ENCODE measurements at places on chromosomes 3 and 15. TPM values are rescaled to one million over a fixed set of nuclear protein-coding genes. Genes with fewer than 3 reads are reported as not detected.

Gene GPR176
- total RNA-seq = 20.6 TPM

Gene RPP25
- 7.2 TPM for total RNA-seq

Gene SERINC4
- not detected for total RNA-seq

Gene MEX3B
- 29.5 TPM for total RNA-seq

Gene SCG5
- 69.4 TPM for total RNA-seq

DNA sequence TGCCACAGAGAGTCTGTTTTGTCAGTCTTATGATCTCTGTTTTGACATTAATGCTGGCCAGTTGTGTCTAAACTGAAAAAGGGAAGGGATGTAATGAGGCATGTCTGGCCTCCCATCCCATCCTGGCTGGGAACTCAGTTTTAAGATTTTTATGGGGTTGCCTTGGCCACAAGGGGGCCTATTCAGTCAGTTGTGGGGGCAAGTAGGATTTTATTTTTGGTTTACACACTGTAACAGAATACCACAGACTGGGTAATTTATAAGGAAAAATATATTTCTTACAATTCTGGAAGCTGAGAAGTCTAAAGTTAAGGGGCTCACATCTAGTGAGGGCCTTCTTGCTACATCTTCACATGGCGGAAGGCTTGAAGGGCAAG is 129.8 kb downstream of the TMEM108 start:
- peaks cover 26% of the 10 kb centered on the region for H3K4me1 ChIP-seq
- no peaks in the 10 kb centered on the region for H3K36me3 ChIP-seq
- H3K4me3 ChIP-seq = no peak overlapping the region
- DNase-seq = no peak

GRCh38 chr15:43390723-43391122 is 19.8 kb downstream of the TUBGCP4 start:
- H3K4me1 ChIP-seq = no peaks in the 10 kb centered on the region
- H3K36me3 ChIP-seq = no peaks in the 10 kb centered on the region
- no peak overlapping the region for H3K4me3 ChIP-seq
- no peak overlapping the region for H3K27ac ChIP-seq
- DNase-seq = no peak

DNA sequence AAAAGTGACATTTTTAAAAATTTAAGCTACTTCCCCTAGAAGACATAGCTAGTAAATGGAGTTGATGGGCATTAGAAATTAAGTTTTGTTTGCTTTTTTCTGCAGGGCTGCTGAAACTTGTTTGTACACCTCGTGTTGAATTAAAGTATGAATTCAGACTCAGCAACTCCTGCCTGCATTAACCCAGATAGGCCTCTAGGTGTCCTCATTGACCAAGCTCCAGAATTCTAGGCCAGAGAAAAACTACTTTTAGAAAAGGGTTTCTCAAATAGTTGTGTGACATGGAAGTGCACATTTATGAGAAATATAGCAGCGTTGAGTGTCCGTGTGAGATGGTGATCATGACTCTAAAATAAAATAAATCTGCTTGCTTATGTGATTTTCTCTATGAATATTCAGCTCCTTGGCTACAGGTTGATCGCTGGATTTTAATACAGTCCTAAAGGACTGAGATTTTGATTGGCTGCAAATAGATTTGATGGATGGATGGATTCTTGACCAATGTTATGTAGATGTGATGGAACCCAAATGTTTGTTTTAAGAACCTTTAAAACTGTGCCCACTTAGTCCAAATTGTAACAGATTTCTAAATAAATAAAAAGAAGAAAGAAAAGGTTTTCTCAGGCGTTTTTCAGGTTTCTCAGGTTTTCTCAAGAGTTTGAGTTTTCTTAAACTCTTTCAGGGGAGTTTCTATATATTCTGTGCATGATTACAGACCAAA is 39.4 kb upstream of the LMOD3 start:
- H3K4me3 ChIP-seq = no peak overlapping the region
- no peaks in the 10 kb centered on the region for H3K4me1 ChIP-seq
- H3K27me3 ChIP-seq = no peaks in the 10 kb centered on the region
- H3K36me3 ChIP-seq = no peaks in the 10 kb centered on the region
- no peak overlapping the region for H3K27ac ChIP-seq
- peak; percentile 54 for DNase-seq

DNA sequence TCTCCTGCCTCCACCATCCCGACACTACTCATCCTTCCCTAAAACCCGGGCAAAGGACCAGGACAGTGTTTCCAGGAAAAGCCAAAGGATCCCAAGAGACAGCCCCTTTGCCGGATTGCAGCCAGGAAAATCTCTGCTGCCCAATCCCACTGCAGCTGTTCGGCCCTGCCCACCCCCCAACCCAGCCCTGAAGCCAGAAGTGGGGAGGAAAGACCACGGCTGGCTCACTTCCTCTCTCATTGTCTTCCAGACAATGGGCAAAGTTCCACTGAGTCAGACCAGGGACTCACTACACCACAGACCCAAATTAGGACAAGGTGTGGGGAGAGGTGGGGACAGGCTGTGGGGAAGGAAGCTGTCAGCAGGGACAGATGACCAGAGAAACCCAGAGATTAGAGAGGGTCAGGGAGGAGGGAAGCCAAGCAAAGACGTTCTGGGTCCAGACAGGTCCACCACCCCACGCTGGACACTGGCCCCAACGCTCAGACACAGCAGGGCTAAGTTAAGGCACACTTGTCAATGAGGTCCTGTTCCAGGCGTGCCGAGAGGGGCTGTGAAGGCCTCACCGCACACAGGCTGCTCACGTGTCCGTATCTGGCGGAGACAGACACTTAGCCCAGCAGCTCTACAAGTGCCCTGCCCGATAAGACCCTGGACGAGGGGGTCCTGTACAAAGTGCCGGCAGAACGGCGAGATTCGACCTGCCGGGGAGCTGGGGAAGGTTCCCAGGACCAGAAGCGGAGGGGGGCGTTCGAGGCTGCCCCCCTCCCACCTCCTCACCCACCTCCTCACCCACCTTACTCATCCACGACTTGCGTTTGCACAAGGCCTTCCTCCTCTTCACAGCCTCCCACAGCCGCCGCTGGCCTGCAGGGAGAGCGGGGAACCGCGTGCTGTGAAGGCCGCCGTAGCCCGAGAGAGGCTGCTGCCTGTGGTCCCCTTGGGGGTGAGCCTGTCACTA is 21.9 kb downstream of the TNK2 start:
- no peak overlapping the region for H3K4me3 ChIP-seq
- H3K4me1 ChIP-seq = peaks cover 30% of the 10 kb centered on the region
- peak overlapping the region; percentile 8 for H3K27ac ChIP-seq
- H3K36me3 ChIP-seq = no peaks in the 10 kb centered on the region
- DNase-seq = no peak
- no peaks in the 10 kb centered on the region for H3K27me3 ChIP-seq

GRCh38 chr15:94070356-94071295 is 160.7 kb upstream of the MCTP2 start:
- H3K36me3 ChIP-seq = no peaks in the 10 kb centered on the region
- H3K27me3 ChIP-seq = no peaks in the 10 kb centered on the region
- peak; percentile 13 for DNase-seq

- no peaks in the 10 kb centered on the region for H3K36me3 ChIP-seq
- no peaks in the 10 kb centered on the region for H3K27me3 ChIP-seq
- DNase-seq = no peak
- H3K4me3 ChIP-seq = no peak overlapping the region
- no peak overlapping the region for H3K27ac ChIP-seq
- no peaks in the 10 kb centered on the region for H3K4me1 ChIP-seq
Measured at GRCh38 chr3:146540236-146540635, 4.2 kb downstream of the PLSCR1 start.

DNA sequence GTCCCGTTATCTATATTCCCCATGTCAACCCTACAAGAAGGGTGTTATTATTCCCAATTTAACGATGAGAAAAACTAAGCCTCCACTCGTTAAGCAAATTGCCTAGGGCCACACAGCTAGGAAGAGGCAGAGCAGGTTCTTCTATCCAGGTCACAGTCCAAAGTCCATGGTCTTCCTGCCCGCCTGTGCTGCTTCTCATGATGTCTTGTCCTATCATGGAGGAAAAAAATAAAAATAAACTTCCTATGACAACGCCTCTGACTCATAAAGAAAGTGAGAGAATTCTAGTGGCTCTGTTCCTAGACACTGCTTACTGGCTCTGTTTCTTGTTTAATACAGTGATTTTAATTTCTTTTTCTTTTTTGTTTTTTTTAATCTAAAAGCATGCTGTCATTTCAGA is 9.7 kb downstream of the COL8A1 start:
- H3K27ac ChIP-seq = no peak overlapping the region
- peaks cover 8% of the 10 kb centered on the region for H3K4me1 ChIP-seq
- no peaks in the 10 kb centered on the region for H3K27me3 ChIP-seq
- H3K4me3 ChIP-seq = no peak overlapping the region
- DNase-seq = no peak

DNA sequence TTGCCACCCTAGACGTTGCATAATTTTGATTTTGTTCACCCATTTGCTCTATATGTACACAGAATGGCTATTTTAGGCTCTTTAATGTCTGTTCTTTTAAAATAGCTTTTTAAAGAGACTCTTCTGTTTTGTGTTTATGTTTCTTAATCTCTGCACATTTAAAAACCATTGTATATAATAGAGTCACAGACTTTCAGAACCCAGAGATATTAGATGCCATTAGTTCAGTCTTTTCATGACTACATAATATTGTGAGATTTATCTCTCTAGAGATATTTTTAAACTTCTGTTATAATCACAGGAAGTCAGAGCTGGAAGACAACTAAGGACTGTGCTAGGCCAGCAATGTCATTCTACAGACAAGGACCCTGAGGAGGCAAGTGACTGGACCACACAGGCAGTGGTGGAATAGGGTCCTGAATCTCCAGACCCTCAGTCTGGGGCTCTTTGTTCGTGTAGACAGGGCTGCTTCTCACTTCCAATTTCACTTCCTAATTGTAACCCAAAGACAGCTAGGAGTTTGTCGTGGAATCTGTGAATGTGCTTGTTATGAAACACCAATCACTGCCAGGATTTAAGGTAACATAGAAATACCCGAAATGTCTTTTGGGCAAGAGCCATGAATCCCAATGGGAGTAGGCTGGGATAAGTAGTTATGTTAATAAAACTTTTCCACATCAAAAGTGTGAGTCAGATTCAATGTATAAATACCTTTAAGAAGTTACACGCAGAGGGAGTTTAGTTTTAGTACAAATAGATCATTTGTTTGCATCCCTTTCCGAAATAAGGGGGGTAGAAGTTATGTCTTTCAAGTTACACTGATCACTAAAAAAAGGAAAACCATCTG is 165.2 kb upstream of the ROPN1 start:
- DNase-seq = no peak
- no peaks in the 10 kb centered on the region for H3K36me3 ChIP-seq
- H3K4me1 ChIP-seq = peaks cover 8% of the 10 kb centered on the region
- H3K27me3 ChIP-seq = no peaks in the 10 kb centered on the region
- no peak overlapping the region for H3K4me3 ChIP-seq

GRCh38 chr3:172127141-172127540 is 87.8 kb downstream of the FNDC3B start:
- H3K27ac ChIP-seq = no peak overlapping the region
- peaks cover 11% of the 10 kb centered on the region for H3K4me1 ChIP-seq
- no peak for DNase-seq

- no peaks in the 10 kb centered on the region for H3K27me3 ChIP-seq
- no peak for DNase-seq
- H3K4me3 ChIP-seq = no peak overlapping the region
Measured at GRCh38 chr15:49852756-49853155, 231.9 kb downstream of the DTWD1 start.

DNA sequence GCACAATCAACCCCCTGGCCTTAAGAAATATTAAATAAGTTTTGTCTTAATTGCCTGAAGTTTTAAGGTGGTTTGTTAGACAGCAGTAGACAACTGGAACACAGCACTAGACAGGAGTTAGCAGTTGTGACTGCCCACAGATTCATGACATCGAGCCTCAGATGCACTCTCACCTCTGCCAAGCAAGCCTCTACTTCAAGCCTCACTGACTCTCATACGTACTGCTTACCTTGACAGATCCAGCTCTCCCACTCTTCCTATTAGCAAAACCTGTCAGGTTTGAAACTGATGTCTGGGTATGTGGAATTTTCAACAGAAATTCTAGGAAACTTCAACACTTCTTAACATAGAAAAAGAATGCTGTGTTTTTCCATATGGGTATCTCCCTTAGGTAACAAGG is 382.9 kb upstream of the DPH6 start:
- DNase-seq = no peak
- H3K4me3 ChIP-seq = no peak overlapping the region
- no peak overlapping the region for H3K27ac ChIP-seq
- H3K4me1 ChIP-seq = no peaks in the 10 kb centered on the region

- H3K4me1 ChIP-seq = peaks cover 50% of the 10 kb centered on the region
- peak overlapping the region; percentile 53 for H3K27ac ChIP-seq
- H3K27me3 ChIP-seq = no peaks in the 10 kb centered on the region
- no peak overlapping the region for H3K4me3 ChIP-seq
Measured at GRCh38 chr3:72601060-72601459, 247.2 kb downstream of the SHQ1 start.

GRCh38 chr3:152236716-152237115 is 32.0 kb upstream of the MBNL1 start:
- H3K27me3 ChIP-seq = no peaks in the 10 kb centered on the region
- no peaks in the 10 kb centered on the region for H3K36me3 ChIP-seq
- no peak overlapping the region for H3K27ac ChIP-seq
- no peak overlapping the region for H3K4me3 ChIP-seq

- H3K36me3 ChIP-seq = no peaks in the 10 kb centered on the region
- H3K4me1 ChIP-seq = peaks cover 36% of the 10 kb centered on the region
- DNase-seq = peak; percentile 93
- H3K27ac ChIP-seq = peak overlapping the region; percentile 26
Measured at GRCh38 chr3:194058189-194058571, 77.8 kb upstream of the HES1 start.

- no peaks in the 10 kb centered on the region for H3K4me1 ChIP-seq
- H3K27ac ChIP-seq = no peak overlapping the region
- no peak overlapping the region for H3K4me3 ChIP-seq
- no peaks in the 10 kb centered on the region for H3K36me3 ChIP-seq
- DNase-seq = no peak
- no peaks in the 10 kb centered on the region for H3K27me3 ChIP-seq
Measured at GRCh38 chr3:172643506-172644179, 67.2 kb downstream of the NCEH1 start.

DNA sequence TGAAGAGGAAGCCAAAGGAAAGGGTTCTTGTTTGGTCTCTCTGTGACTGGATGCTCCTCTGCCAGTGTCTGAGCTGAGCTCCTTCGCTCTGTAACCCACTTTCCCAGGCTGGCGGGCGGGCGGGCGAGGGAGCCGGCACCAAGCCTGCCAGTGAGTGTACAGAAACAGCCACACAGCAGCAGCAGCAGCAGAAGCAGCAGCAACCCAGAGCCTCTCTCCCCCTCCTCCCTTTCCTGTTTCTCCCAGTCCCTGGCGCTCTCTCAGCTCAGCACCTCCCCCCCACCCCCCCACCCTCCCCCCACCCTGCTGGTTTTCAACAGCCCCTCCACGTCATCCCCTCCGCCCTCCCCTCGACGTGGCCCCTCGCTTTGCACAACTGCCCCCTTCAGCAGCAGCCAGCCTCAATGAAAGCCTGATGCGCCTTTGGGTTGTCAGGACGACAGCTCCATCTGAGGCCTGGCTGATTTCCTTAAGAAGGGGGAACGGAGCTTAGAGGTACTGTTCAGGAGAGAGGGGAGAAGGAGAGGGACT is at the start of gene LSAMP:
Gene LSAMP (minus strand): TSS at position 177 of the 531 bp plus-strand sequence.
- peak within 1 kb of the TSS; percentile 77 for H3K4me3 ChIP-seq
- peaks cover 38% of the 10 kb centered on the region for H3K4me1 ChIP-seq
- DNase-seq = peak; percentile 94
- H3K27ac ChIP-seq = peak within 1 kb of the TSS; percentile 88

All from neural progenitor cell (in vitro differentiated cells).